Suprapubic skin (tissue), 4 donors: ENCODE measurements at places on chromosomes 6 and 20. TPM values are rescaled to one million over a fixed set of nuclear protein-coding genes. Genes with fewer than 3 reads are reported as not detected.

- DNase-seq: no peak
Measured at GRCh38 chr6:131353876-131354275, 218.6 kb downstream of the AKAP7 start.

Gene RIPPLY2
- not detected for total RNA-seq

GRCh38 chr20:61312925-61313324, 60.9 kb downstream of the CDH4 start:
- no peak for DNase-seq

GRCh38 chr6:134240665-134241431, 77.1 kb downstream of the SGK1 start:
- DNase-seq: peak; percentile 85

DNA sequence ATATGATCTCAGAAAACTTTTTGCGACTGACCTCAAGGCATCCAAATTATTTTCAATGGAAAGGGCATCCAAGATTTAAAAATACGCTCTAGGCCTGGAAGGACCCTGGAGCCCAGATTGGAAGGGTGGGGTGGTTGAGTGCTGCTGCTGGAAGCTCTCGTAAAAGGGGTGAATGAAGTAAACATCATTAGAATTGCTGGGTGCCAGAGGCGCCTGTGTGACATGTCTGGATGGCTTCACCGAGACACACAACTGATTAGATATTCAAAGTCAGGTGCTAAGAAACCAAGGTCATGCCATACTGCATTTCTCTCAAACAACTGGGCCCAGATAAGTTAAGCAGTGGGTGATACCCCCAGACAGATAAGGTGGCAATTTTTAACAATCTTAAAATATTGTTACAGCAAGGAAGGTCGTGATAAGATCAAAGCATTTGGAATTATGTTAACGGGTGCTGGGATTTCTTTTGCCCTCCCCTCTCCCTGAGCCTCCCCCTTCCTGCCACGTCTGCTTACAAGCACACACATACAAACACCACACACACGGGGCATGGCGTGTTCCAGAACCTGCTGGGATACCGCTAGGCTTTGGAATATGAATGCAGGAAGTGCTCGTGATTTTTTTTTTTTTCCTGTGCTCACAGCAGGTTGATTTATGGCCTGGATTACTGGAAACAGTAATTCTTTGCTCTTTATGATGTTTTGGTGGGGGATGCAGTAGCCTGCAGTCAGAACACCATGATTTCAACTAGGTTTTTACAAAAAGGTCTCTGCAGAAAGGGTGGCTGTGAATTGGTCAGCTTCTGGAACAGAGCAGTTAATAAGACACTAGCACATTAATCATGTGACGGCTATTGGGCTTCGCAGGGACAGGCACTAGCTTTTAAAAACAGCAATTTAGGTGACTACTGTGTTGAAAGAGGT, 551.2 kb downstream of the QKI start:
- DNase-seq: no peak

Gene SUMO4
- total RNA-seq: 6.0 TPM

Gene OTOR
- total RNA-seq: not detected

DNA sequence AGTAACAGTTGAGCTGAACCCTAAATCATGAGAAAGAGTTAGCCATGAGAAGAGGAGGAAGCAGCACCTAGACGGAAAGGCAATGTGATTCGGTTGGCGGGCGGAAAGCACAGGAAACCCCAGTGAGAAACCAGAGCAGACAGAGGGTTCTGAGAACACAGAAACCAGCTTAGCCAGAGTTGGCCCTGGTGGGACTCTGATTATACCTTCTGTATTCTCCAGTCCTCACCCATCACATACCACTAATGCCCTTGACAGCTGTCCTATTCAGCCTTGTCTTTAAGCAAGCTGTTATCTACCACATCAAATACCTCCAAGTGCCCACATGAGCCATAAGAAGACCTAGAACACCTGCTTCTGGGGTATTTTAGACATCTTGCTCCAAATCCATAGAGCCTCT, 58.9 kb upstream of the LRRC1 start:
- no peak for DNase-seq

DNA sequence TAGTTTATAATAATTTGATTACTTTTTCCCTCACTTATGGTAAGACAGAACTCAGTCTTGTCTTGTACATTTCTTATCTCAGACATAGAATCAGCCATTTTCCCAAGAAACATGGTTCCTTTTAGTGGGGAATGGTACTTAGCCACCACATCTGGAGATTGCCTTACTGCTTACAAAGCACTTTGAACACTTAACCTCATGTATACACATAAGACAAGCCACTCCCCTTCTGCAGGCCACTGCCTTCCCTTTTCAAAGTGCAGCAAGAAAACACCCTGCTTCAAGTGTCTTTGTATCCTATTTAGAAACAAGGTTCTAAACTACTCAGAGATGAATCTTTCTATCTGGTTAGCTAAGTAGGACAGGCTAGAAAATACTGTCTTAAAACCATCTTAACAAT, 159.2 kb downstream of the UBE3D start:
- no peak for DNase-seq
